Karpas-422 (cell line): ENCODE measurements at places on chromosomes 5 and 9.

GRCh38 chr5:35133186-35133585 is 85.4 kb upstream of the AGXT2 start:
- no peak for DNase-seq

DNA sequence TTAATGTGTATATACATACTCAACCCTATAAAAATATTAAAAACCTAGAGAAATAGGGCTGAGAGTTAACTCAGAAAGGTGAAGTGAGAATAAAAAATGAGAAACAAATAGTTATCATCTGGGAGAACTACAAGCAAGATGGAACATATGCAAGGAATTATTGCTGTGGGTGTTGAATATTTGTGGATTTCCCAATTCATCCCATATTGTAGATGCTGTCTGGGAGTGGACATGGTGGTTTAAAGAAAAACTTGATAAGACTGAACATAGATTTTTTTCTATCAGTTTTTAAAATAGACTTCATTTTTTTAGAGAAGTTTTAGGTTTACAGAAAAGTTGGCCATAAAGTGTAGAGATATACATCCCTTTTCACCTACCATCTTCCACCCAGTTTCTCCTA is 263.5 kb downstream of the SPATA31D1 start:
- DNase-seq: no peak

DNA sequence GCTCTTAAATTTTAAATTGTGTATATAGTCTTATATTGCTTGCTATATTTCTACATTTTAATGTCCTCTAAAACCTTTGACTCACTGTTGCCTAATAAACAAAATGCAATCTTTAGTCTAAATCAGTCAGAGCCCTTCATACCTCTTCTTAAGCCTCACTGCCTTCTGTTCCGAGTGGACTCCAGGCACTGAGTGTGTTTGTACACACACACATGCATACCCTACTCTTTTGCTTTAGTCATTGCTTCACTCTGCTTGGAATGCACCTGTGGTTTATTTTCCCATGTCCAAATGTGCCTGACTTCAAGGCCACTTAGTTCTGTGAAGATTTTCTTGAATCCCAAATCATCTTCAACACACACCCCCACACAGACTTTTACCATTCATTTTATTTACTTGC is 60.9 kb downstream of the SLC12A2 start:
- DNase-seq: no peak

- no peak for DNase-seq
These were observed 202.9 kb downstream of the MPDZ start for GRCh38 chr9:13076616-13077015.

DNA sequence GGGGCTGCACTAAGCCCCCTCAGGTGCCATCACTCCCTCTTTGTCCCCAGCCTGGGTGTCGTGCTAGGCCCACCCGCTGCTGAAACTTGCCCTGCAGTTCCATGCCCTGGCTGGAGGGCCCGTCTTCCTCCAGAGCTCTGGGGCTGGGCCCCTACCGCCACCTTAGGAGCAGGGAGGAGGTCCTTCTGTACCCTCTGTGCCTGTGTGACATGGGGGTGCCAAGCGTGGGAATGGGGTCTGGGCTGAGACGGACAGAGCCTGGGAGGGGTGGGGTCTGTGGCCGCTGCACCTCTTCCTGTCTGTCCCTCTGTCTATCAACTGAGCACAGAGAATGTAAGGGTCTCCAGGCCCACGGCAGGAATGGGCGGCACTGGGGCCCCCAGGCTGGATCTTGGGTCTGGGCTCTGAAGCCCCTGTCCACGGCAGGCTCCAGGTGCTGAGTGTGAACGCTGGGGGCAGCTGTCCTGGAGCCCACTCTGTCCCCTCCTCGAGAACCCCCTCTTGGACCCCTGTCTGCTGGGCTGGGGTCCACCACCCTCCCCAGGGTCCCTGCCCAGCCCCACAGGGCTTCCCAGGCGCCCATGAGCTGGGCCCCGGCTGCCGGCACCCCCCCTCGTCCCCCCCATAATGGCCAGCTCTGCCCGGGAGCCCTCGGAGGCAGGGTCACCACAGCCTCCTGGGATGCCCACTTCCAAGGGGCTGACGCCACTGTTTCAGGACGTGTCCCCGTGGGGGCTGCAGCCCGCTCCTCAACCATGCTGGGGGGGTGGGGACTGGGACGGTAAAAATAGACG is 15.8 kb upstream of the NRARP start:
- DNase-seq: no peak

DNA sequence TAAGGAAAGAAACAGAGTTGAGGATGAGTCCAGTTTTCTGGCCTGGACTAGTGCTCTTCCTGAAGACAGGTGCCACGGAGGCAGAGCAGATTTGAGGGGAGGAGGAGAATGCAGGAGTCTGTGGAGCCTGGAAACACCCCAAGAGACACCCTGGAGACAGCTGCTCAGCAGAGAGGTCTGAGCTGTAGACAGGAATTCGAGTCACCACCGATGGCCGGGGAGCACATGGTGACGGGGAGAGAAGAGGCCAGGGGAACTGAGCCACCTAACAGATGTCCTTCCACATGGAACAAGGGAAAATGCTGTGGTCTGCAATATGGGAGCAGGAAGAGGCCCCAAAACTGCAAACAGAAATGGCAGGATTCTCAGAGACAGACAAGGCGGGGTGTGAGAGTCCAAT is 22.9 kb downstream of the CPLX2 start:
- no peak for DNase-seq

DNA sequence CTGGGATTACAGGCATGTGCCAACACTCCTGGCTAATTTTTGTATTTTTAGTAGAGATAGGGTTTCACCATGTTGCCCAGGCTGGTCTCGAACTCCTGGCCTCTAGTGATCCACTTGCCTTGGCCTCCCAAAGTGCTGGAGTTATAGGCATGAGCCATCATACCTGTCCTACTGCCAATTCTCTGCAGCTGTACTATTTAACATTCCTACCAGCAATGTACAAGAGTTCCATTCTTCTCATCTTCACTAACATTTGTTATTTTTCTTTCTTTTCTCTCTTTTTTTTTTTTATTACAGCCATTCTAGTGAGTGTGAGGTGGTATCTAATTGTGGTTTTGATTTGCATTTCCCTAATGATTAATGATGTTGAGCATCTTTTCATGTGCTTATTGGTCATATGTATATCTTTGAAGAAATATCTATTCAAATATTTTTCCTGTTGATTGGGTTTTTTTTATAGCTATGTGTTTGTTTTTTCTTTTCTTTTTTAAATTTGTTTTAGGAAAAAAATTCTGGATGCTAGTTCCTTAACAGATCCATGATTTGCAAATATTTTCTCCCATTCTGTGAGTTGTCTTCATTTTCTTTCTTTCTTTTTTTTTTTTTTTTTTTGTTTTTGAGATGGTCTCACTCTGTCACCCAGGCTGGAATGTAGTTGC is 17.4 kb downstream of the ANKHD1 start:
- DNase-seq: no peak

DNA sequence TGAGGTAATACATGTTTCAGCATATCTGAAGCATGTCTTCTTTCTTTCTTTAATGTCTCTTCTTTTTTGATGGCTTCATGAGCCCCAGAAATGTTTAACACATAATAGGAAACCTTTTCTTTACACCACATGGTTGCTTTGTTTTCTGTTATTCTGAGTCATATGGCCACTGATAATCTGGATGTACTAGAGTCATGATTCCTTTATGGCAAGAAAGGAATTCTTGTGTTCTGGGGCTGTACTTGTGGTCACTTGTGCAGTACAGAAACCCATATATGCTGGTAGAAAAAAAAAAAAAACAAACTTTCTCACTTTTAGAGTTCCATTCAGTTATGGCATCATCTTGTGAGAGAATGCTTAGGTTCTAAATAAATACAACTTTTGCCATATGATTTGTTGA is 1669.3 kb upstream of the CDH9 start:
- no peak for DNase-seq

- DNase-seq: no peak
These were observed 35.5 kb downstream of the OLFML2A start for GRCh38 chr9:124812441-124812876.

DNA sequence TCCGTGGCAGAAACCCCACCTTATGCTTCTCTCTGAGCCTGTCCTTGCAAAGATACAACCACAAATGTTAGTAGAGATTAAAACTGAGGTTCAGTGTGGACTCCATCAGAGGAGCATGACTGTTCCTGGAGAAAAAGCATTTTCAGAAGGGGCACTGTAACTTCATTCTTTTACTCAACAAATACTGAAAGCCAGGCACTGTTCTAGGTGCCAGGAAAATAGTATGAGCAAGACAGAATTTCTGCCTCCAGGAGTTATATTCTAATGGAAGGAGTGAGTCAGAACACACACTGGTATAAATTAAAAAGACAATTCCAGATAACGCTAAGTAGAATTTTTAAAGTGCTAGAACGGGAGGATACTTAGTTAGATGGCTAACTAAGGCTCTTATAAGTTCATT is 251.4 kb upstream of the GAS1 start:
- no peak for DNase-seq

- DNase-seq: no peak
These were observed 31.1 kb downstream of the FBXW11 start for GRCh38 chr5:171975262-171975876.

- DNase-seq: no peak
These were observed 13.6 kb upstream of the MAST4 start for GRCh38 chr5:66582499-66583165.

DNA sequence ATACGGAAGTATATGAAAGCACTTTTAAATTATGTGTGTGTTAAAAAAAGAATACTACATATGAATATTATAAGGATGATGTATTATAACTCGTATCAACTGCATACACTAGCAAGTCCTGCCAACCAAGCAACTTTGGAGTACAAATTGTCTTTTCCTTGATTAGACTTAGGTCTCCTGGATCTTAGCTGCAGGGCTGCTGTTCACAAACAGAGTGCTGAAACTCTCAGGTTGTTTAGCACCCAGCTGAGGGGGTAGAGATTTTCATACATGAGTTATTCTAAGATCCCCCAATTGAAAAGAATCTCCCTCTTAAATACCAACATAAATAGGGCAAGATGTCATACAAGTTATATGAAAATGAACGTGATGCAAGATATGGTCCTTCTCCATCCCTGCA is 149.8 kb upstream of the TNC start:
- no peak for DNase-seq

DNA sequence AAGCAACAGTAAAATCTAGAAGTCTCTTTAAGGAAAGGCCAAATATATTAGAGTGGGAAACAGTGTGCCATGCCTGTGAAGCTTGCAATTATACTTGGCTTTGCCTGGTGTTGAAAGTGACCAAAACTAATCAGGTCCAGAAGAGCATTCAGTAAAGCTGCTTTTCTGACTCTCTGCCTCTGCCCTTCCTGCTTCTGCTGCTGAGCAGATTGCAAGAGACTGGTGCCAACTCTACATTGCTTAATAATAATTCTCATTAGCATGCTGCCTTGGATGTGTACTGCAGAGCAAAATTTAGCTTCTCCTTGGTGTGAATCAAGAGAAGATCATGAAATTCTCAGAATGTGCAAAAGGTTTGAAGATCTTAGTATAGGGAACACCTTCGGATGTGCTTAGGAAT is 120.4 kb upstream of the RFX3 start:
- DNase-seq: no peak

DNA sequence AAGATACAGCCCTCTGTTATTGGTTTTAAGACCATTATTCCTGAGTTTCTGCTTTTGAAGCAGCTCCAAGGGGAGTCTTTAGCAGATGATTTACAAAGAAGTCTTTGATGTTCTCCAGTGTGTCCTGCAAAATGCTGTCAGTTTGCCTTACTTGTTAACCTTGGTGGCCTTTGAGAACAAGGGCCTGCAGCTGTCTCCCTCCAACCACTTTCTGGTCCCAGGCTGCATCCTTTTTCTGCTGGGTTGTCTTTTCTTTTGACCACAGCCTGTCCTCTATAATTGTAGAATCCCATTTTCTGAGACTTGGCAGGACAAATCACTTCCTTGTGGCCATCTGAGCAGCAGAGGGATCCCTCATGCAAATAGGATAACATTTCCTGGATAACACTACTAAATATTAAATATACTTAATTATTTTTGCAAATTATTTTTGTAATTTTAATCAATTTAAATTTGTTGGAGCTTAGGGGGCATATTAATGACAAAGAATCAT is 281.4 kb downstream of the DMRT2 start:
- no peak for DNase-seq

DNA sequence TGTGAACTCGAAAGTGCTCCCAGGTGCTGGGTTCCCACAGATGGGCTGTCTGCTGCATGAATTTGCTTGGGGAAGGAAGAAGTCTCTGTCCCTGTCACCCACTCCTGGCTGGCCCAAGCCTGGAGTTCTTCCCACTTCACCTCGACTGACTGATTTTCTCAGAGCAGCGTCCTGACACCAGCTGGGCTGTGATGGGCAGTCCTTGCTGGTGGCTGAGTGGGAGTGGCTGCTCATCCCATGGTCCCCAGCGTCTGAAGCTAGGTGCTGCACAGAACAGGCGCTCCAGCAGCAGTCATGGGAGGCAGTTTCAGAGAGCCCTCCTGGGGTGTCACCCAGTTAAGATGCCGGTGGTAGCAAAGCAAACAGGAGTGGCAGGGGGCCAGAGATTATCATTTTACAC is 10.1 kb upstream of the NEURL1B start:
- DNase-seq: no peak

DNA sequence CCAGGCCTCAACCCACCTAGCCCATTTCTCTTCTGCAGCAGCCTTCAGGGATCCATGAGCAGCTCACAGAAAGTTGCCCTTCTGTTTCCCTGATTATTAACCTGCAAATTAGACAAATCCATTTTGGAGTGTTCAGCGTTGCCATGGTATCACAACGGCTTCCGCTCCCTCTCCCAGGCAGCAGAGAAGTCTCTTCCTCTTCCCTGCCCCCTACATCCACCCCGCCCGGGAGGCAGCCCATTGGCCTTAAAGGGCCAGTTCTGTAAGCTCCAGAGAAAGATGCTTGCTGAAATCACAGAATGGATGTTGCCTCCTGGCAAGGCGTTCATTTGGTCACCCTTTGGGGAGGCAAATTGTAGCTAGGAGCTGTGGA is 47.7 kb upstream of the BOD1 start:
- no peak for DNase-seq

DNA sequence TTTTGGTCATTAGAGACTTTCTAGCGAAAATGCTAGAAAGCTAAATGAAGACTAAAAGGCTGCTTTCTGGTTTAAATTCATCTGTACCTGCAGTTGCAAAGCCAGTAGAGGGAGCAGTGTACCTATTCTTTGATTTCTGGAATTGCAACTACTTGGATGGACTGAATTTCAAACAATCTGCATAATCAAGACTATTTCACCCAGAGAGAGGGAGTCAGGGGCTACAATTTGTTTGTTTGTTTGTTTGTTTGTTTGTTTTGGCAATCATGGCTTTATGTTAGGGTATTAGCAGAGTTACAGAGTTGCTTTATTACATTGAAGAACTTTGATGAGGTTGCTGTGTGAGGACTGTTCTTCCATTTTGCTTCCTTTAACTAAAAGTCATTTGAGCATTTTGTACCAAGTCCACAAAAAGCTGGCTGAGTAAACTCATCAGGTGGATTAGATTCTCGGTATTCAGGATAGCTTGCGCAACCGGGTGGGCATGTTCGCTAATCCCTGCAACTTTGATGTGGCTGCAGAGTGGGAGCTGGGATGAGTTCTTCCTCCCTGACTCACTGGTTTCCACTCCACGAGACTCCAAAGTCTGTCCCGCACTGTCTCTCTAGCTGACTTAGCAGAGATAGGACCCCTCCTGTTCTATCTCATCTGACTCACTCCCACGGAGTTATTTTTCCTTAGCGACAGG is 80.0 kb upstream of the TUT7 start:
- peak; percentile 76 for DNase-seq

GRCh38 chr9:82890401-82890800 is 172.5 kb downstream of the RASEF start:
- no peak for DNase-seq

GRCh38 chr9:131191857-131192256 is 66.5 kb downstream of the NUP214 start:
- DNase-seq: no peak
